ENCODE measurements at places on chromosomes 6 and 20.
A peak's percentile ranks its signal among the peaks of the same experiment; 100 is the strongest.

- DNase-seq = no peak
Observed at GRCh38 chr6:56624046-56624727, 18.5 kb downstream of the DST start.

DNA sequence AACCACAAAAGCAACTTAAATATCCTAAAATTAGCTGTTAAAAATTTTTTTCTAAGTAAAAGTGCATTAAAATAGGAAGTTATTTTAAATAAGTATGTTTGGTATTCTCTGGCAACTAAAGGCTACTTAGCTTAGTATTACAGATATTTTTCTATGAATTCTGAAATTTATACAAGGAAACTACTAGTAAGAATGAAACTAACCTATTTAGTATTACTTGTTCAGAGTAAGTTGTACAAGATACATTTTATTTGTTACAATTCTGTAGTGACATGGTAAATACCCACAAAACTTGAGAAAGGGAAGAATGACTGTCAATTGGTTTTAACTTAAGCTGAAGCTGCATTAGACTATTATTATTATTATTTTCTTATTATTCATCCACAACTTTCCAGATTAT is 6.5 kb downstream of the PHIP start:
- no peak for DNase-seq

- DNase-seq = no peak
Observed at GRCh38 chr6:12891595-12891994, 175.0 kb downstream of the PHACTR1 start.

GRCh38 chr20:37968841-37969401 is 64.3 kb downstream of the TTI1 start:
- DNase-seq = no peak

DNA sequence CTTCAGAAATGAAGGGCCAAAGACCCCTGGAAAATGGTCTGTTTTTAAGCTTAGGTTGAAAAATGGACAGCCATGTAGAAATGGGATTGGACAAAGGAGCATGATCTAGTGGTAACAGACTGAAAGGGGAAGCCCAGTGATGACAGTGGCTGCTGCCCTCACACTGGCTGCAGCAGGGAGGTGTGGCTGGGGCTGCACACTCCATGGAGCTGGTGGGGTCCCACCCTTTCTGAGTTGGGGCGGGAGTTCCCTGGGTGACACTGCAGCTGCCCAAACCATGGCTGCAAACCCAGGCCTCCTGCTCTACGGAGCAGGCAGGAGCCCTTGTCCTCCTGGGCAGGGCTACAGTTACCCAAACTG is 8.5 kb upstream of the PACSIN1 start:
- no peak for DNase-seq

GRCh38 chr20:17969884-17970409 is 1.1 kb downstream of the MGME1 start:
- peak; percentile 25 for DNase-seq

- no peak for DNase-seq
Observed at GRCh38 chr6:149112976-149113375, 204.5 kb upstream of the TAB2 start.

DNA sequence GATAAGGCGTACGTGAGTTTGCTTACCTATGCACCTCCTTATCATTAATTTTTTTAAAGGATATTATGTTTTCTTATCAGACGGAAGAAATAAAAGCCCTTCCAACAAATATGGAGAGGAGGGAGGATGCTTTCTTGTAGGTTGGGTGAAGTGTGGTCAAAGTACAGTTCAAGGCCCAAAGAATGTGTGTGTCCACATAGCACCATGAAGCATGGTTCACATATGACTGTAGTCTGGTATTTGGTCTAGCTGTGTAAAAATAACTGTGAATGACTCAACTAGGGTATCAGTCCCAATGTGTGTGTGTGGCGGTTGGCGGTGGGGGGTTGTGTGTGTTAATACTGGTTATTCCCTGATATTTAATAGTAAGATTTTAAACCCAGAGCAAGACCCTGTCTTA is 212.7 kb downstream of the TMEM242 start:
- no peak for DNase-seq

GRCh38 chr6:89180971-89181370 is 35.1 kb downstream of the PM20D2 start:
- DNase-seq = no peak

GRCh38 chr6:128303870-128304269 is 216.5 kb downstream of the PTPRK start:
- DNase-seq = no peak

- DNase-seq = no peak
Observed at GRCh38 chr6:68760485-68760884, 125.4 kb downstream of the ADGRB3 start.

- no peak for DNase-seq
Observed at GRCh38 chr20:46649650-46649949, 1.7 kb downstream of the SLC13A3 start.

- peak; percentile 27 for DNase-seq
Observed at GRCh38 chr6:30544666-30545272, 11.5 kb downstream of the GNL1 start.

GRCh38 chr6:113457198-113457597 is 399.9 kb upstream of the MARCKS start:
- DNase-seq = no peak

DNA sequence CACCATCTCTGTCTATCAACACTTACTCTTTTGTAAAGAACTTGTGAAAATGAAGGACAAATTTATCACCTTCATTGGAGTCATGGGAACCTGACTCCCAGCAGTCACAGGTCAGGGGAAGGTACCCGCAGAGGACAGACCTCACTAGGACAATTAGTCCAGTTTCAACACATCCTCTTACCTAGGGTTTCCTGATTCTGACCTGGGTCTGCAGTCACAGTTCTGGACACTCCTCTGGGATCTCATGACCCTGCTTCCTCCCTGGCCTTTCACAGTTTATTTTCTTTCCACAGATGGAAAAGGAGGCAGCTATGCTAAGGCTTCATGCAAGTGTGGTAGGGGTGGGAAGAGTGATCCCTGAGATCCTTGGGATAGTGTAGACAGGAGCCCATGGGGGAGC is 15.7 kb downstream of the HLA-A start:
- DNase-seq = no peak

- no peak for DNase-seq
Observed at GRCh38 chr20:15257569-15257870, 920.1 kb upstream of the FLRT3 start.

DNA sequence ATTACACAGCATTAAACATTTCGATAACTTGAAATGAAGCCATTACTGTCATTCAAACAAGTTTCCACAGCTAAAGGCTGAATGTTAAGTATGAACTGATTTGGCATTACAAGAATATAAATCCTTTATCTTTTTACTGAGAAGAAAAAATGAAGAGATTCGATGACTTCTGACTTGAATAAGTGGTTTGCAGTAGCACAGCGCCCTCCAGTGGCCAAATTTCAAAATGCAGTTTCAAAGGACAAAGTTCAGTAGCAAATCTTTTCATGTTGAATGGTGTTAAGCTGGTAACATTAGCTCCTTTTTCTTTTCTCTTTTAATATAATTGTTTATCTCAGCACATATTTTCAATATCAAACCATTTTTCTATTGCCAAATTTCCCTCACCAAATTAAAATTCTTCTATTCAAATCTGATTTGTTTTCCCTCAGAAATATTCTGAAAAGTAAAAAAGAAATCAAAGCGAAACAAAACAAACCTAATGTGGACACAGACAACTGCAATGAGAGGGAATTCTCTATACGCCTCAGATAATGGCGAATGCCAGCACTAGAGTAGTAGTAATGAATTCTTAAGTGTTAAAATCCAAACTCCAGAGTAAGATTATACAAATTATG is 145.7 kb downstream of the BTBD9 start:
- DNase-seq = peak; percentile 69

DNA sequence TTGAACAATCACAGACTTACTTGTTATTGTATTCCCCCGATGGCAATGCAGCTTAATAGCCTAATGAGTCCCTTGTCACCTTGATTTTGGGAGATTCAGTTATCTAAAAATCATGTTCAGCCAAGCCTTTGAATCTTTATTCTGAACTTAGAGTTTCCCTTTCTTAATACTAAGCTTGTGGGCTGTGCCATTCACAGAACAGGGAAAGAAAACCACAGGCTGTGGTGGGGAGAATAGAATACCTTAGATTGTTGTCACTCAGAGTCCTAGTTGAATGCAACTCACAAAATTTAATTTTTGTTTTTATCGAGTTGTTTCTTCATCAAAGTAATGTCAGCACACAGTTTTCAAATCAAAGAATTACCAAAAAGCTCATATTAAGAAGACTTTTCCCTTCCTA is 37.4 kb downstream of the RFPL4B start:
- DNase-seq = no peak

GRCh38 chr6:116444092-116444491 is 17.1 kb upstream of the CALHM6 start:
- DNase-seq = no peak

- no peak for DNase-seq
Observed at GRCh38 chr20:19793716-19794115, 35.7 kb downstream of the RIN2 start.

Measured in stimulated activated naive CD8-positive, alpha-beta T cell treated with anti-CD3 and anti-CD28 coated beads, Interleukin-15, amount 100 ng/mL, for 72 hours (primary cell).